Activated T-helper 1 cell treated with Interleukin-2 at 50 U/mL for 16 hours (primary cell): ENCODE measurements at places on chromosomes 4 and X.
A peak's percentile ranks its signal among the peaks of the same experiment; 100 is the strongest.

DNA sequence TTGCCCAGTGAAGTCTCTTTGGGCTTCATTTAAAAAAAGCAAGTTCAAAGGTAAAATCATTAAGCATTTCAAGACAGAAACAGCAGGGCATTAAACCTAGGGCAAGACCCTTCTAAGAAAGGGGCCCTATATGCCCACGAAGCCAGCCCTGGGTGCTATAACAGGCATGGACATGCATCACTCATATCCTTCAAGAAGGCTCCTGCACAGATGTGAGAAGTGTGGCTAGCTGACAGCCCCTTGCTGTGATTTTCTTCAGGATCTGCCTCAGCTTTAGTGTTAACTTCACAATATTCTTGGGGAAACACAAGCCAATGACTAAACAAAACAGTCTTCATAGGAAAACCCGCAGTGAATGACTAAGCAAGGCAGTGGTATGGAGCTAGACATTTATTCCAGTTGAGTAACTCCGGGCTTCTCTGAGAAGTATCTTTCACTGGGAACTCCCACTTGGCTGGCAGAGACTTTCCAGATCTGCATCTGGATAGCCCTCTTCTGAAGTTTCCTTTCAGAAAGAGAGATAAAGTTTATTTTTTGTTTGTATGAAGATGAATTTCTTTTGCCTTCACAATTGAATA is 11.9 kb upstream of the MAOA start:
- DNase-seq = no peak

DNA sequence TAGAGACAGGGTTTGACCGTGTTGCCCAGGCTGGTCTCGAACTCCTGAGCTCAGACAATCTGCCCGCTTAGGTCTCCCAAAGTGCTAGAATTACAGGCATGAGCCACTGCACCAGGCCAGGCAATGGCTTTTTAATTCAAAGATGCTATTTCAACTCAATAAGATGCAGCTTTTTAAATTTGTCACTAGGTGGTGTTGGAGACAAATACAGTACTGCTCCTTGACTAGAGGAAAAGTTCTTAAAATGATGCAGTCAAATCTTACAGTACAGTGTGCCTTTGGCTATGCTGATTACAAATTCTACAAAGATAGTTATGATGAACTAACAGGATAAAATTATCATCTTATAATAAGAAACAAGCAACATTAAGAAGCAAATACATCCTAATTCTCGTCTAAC is 441.1 kb downstream of the KCNIP4 start:
- DNase-seq = no peak

DNA sequence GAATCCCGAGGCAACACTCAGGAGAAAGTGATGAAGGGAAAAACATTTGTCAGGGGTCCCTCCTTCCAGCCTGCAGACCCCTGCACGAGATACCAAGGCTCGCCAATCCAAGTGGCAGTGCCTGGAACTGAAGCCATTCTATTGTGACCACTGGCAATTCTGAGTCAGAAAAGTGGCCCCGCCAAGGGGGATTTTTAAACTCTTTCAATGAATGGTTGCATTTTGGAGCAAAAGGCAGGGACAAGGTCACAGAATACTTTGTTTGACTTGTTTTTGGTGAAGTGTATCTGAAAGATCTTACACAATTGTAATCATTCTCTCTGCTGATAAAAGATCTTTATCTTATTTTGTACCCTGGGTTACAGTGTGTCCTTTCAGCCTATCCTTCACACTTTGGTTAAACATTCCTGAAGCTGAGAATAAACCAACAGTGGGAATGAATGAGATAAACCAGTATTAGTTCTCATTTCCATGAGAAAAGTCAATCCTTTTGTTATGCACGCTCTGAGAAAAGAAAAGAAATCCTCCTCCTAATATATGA is 115.9 kb upstream of the PDLIM3 start:
- DNase-seq = no peak

- no peak for DNase-seq
Observed at GRCh38 chrX:15749642-15750610, 11.9 kb downstream of the CA5B start.

GRCh38 chr4:153655002-153655541 is 29.0 kb upstream of the TLR2 start:
- no peak for DNase-seq

DNA sequence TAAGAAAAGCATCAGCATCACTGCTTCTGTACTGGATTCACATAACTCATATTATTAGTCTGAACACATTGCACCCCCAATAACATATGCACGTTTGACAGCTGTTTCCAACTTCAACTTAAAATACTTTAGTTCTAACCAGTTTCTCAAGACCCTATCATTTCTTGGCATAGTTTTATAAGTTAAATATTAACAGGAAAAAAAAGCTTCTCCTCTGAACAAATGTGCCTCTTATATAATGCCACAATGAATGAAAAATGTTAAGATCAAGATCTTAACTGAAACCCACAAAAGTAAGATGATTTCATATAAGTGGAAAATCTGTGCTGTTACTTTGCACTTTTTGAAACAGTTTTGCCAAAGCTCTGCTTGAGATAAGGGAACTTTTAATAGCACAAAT is 652.8 kb upstream of the FAM241A start:
- no peak for DNase-seq

DNA sequence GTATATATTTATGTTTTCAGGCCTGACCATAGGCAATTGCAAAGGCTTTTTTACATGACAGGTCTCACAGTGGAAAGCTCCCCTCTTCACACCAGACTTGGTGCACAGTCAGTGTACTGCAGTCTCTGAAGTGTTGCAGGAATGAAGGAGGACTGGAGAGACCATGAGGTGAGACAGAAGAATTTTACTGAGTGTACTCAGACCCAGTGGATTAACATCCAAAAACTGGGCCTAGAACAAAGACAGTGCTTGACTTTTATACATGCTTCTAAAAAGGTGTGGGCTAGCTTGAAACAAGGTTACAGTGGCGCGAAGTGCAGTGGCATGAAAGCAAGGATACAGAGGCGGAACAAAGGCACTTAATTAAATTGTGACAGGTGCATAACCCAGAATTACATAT is 822.9 kb downstream of the RAPGEF2 start:
- DNase-seq = no peak

DNA sequence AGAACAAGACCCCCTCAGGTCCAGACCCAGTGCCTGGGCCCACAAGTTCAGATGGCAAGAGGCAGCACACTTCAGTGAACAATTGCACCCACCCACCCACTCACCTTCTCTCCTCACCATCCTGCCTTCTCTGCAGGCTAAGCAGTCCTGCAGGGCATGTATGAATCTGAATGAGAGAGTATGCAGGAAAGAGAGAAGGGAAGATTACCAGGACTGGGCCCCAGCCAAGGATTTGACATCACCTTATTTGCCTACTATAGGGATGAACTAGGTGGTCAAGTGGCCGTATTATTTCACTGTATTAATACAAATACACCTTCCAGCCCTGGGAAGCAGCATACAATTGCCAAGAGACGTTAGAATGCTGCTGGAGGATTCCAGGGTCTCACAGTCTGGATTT is 2.1 kb upstream of the ZNF141 start:
- DNase-seq = no peak

GRCh38 chr4:727576-727975 is 21.9 kb downstream of the PCGF3 start:
- no peak for DNase-seq

DNA sequence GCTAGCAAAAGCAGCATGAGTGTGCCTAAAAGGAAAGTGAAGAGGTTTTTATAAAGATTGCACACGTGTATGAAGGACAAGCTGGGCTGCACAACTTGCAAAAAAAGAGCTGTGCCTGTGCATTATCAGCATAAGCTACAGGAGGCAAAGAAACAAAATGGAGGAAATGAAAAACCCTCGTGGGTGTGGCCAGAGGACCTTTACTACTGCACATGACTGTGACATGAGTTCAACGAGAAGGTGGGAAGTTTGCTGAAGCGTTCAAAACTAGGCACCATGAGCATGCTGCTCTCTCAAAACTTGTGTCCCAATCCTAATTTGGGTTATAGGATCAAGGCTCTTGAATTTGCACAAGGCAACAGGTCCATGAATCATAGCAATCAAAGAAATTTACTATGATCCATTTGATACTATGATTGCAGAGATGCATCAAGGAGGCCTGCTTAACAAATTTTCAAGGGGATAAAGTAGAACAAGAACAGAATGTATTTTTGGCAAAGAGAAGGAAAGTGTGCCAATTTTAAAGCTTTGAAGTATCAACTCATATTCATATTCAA is 38.1 kb upstream of the CXorf38 start:
- DNase-seq = no peak

GRCh38 chr4:3878678-3879077 is 112.5 kb downstream of the ADRA2C start:
- no peak for DNase-seq

DNA sequence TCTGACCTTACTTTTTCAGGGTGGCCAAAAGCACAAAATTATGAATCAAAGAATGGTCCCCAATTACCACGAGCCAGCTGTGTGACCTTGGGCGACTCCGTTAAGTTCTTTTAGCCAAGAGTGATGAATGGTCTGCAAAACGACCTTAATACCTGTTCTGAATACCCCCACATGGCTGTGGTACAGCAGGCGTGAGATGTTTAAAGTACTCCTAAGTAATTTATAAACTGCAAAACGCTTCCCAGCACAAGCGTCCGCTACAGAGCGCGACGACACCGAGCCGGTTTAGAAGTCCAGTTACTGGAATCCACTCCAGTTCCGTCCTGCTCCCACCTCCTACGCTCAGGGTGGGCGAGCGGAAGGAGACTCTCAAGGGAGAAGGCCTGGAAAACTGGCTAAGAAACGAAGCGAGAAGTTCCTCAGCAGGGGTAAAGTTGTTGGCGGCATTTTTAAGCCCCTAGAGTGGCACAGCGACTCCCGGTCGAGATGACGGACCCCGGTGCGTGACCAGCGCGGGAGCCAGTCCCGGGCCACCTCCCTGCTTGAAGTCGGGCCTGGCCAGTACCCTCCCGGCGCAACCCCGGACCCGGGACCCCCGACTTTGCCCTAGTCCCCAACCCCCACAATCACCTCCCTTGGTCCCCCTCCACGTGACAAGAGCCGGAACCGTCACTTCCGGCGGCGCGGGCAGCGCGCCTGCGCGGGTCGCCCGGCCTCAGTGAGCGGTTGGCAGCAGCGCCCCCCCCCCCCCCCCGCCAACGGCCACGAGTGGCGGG is 659 bp upstream of the BMP2K start:
- peak; percentile 79 for DNase-seq

GRCh38 chrX:45807572-45808425 is 607.1 kb upstream of the DIPK2B start:
- no peak for DNase-seq

GRCh38 chrX:41963348-41963747 is 40.0 kb upstream of the CASK start:
- DNase-seq = no peak

DNA sequence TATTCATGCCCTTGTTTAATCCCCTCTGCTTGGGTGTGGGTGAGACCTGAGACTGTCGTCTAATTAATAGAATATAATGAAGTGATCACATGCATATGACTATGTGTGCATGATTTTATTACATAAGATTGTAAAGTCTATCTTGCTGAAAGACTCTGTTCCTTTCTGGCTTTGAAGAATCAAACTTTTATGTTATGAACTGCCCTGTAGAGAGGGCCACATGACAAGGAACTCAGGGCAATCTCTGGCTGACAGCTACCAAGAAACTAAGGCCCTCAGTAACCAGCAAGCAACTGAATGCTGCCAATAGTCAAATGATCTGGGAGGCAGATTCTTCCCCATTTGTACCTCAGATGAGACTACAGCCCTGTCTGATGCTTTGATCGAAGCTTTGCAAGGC is 13.5 kb downstream of the TSPAN7 start:
- no peak for DNase-seq

DNA sequence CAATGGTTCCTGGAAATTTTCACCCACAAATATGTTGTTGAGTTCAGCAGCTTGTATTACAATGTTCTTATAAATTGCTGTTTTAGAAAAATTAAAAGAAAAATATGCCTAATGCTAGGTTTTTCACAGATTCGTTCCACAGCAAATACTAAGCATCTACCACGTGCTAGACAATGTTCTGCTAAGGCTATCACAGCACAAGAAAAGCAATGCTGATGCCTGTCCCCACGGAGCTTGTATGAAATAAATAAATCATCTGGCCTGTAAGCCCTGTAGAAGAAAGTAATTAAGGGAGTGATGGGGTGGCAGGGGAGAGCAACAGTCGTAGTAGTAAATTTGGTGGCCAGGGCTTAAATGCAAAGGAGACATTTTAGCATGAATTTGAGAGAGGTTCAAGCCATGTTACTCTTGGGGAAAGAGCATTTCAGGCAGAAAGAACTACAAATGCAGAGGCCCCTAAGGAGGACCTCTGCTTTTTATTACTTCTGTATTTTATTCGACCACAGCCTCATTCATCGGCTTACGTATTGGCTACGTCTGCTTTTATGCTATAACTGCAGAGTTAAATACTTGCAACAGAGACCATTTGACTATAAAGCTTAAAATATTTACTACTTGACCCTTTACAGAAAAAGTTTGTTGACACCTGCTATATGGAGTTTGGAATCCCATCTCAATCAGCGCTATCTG is 36.3 kb downstream of the ARAP2 start:
- no peak for DNase-seq

DNA sequence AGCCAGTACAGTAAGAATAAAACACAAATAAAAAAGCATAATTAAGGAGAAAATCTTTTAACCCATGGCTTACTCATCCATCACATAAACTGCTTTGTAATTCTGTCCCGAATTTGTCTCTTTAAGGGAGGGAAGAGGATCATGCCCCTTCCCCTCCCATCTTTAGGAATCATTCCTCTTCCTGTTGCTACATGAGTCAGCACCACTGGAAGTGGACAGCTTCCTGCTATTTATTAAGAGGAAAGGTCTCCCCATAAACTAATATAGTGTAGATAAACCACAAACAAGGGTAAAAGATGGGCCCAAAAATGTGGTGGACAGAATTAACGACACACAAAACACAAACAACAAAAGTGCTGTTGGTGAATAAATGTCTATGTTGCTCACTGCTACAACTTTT is 75.8 kb downstream of the PPP3CA start:
- DNase-seq = no peak

GRCh38 chrX:18899796-18900380 is 84.0 kb downstream of the PHKA2 start:
- DNase-seq = no peak

DNA sequence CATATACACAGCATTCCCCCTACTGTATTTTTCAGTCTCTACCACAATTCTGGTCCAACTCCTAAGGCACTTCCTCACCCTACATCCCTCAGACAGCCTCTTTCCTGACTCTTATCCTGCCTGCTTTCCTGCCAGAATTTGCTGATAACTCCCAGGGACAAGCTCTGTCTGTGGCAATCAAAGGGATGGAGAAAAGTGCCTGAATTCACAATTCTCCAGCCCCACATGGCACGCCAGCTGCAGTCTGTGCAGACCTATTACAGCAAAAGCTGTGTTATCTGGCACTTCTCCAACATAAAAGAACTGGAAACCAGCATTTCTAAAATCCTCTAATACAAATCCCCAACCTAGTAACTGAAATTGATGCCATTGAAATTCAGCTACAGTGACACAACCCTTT is 404.8 kb downstream of the KLHL13 start:
- DNase-seq = no peak
